ENCODE measurements at places on chromosomes 16 and 17.

DNA sequence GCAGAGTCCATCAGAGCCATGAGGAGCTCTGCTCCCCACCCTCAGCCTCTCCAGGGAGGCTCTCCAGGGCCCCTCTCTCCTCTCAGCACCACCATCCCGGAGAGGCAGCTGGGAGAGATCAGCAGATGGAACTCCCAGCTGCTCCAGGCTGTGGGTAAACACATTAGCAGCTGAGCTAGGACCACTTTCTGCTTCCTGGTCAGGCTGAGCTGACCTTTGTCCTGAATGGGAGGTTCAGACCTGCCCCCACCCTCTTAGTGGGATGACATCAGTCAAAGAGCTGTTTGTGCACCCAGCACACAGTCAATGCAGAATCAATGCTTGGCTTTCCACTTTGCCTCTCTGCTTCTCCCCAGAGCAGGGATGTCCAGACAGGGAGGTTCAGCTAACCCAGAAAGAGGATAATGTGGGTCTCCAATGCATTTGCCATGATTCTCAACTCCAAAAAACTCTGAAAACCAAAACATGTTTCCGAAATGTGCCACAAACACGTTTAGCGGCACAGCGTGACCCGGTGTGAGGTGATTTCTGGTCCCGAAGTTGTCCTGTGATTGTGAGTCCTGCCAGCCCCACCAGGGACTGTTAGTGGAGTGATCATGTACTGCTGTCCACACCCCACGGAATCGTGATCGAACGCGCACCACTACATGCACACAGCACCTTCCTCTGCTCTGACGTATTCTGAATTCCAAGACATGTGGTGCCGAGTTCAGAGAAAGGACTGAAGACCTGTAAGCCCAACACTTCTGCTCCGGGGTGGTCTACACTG is 6.7 kb downstream of the GPR142 start:
- DNase-seq = no peak

- no peak for DNase-seq
These were observed 41.7 kb downstream of the PGS1 start for GRCh38 chr17:78419970-78420815.

- DNase-seq = no peak
These were observed 115.0 kb upstream of the ADAMTS18 start for GRCh38 chr16:77549876-77550275.

DNA sequence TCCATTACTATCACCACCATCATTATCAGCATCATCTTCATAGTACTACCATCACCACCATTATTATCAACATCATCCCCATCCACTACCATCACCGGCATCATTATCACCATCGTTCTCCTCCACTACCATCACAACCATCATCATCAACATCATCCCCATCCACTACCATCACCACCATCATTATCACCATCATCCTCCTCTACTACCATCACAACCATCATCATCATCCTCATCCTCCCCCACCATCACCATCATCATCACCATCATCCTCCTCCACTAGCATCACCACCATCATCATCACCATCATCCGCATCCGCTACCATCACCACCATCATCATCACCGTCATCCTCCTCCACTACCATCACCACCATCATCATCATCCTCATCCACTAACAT is 639.8 kb upstream of the RBFOX1 start:
- no peak for DNase-seq

DNA sequence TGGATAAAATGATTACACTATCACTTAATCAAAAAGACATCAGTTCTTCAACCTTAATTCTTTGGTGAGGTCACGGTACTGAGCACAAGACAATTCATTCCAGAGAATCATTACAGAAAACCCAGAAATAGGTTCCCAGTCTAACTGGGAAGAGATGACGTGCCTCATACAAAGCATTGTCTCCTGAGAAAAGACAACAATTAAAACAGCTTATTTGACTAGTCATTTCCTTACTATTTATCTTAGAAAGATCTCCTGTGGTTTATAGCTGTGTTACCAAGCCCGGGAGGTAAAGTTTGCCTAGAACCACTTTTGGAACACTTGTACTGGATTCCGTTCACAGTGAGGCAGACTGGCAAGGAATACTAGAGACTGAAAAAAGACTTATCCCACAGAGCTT is 5.1 kb downstream of the PHF12 start:
- DNase-seq = no peak

- DNase-seq = no peak
These were observed 54.7 kb upstream of the CRHR1 start for GRCh38 chr17:45729294-45729907.

Measured in cerebellar nuclear complex (tissue), 1 donor.